Neural progenitor cell (in vitro differentiated cells): ENCODE measurements at places on chromosomes 7 and 10. TPM values are rescaled to one million over a fixed set of nuclear protein-coding genes. Genes with fewer than 3 reads are reported as not detected.

CALHM2 gene
- 2.1 TPM in 1 of 2 replicates, not detected in the other for total RNA-seq

GIMAP1 gene
- total RNA-seq = not detected in 2 replicates

IFIT1 gene
- 12.4 and 13.2 TPM in 2 replicates for total RNA-seq

MMRN2 gene
- total RNA-seq = 0.28 and 1.4 TPM in 2 replicates

CCDC146 gene
- 2.1 and 6.1 TPM in 2 replicates for total RNA-seq

DNA sequence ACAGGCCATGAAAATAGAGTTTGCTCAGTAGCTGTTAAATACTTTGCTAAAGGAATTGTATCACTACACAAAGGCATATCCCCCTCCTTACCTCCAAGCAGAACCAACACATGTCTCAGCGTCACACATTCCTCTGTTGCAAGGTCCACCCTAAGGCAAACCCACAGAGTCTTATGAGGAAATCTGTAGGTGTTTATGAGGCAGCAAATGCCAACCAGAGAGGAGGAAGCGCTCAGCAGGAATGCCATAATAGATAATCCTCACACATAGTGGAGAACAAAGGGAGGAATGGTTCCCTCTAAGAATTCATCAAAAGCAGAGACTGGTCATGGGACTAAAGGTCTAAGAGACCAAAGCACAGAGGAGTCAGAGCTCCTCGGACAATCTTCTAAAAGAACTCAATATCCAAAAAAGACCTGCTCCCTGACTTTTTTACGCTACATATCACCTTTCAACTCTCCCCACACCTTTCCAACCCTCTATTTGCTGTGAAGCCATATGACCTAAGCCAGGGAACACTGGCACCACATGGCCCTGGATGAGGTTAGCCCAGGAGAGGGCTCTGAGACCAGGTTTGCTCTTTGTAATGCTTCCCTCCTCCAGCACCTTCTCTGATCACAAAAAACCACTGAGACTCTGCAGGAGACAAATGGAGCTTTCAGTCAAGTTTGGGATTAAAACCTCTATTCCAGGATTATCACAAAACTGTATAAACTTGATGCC, 7.3 kb downstream of the SLC25A13 start:
- peak; percentile 19 for DNase-seq

DNA sequence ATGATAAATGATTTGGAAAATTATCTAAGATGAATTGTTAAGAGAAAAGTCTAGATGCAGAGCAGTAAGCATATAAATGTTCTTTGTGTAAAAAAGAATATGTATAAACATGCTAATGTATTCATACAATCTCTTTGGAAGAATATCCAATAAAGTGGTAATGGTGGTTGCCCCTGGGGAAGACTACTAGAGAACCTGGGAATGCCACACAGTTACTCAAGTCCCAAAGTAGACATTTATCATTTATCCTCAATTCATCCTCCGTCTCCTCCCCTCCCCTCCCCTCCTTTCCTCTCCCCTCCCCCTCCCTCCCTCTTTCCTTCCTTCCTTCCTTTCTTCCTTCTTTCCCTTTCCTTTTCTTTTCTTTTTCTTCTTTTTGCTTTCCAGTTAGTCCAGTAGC, 51.7 kb downstream of the LRRC18 start:
- DNase-seq = no peak

DNA sequence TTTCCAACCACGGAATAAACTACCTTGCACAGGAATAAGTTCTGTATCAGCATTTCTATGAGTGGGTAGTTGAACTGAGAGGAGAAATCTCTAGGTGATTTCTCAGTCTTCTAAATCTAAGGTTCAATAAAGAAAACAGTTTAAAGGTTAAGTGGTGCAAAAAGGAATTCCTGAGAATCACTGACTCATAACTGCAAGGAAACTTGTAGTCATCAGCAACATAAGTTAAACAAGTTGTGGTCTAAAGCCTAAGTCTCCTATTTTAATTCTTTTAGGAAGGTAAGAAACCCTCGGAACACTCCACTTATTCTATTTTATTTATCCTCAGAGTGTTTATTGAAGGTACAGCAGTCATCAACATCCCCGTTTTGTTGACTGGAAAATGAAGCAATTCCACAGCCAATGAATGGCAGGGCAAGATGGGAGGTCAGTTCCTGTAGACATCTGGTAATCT, 92.4 kb upstream of the PIK3CG start:
- no peak for DNase-seq

- DNase-seq = no peak
Observed at GRCh38 chr7:151600331-151600730, 80.6 kb upstream of the RHEB start.

GRCh38 chr10:18473424-18474117, 177.8 kb downstream of the NSUN6 start:
- DNase-seq = no peak

- no peak for DNase-seq
Observed at GRCh38 chr10:75592791-75593643, 161.6 kb downstream of the LRMDA start.

DNA sequence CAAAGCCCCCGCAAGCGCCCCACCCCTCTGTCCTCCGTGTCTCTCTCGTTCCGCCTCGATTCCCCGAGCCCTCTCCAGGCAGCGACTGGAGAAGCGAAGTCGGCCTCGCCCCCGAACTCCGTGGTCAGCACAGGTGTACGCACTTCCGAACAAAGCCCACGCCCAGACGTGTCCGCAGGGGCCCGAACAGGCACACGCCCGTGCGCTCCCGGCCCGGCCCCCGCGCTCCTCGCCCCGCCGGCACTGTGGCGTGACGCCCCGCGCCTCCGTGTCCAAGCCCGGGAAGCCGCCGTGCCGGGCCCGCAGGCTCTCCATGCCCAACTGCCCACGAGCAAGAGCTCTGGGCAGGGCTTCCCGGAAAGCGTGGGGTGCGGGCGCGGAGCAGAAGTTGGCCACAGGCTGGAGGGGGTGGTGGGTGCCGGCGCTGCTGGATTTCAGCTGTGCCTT, 662 bp downstream of the NRCAM start:
- DNase-seq = peak; percentile 20

GRCh38 chr10:127774766-127775559, 38.0 kb downstream of the FOXI2 start:
- DNase-seq = peak; percentile 39
